ENCODE measurements at places on chromosomes 16 and 17. TPM values are rescaled to one million over a fixed set of nuclear protein-coding genes. Genes with fewer than 3 reads are reported as not detected.

Gene NPIPB8
- 0.44 TPM for total RNA-seq

Gene FASN
- total RNA-seq, result 35.6 TPM

Gene NPTX1
- 0.57 TPM for total RNA-seq

Gene SLC12A3
- 5.3 TPM for total RNA-seq

Gene OR2C1
- 1.4 TPM for total RNA-seq

Gene PRRT2
- 3.1 TPM for total RNA-seq
